ENCODE measurements at places on chromosomes 2 and 18.
A peak's percentile ranks its signal among the peaks of the same experiment; 100 is the strongest.

DNA sequence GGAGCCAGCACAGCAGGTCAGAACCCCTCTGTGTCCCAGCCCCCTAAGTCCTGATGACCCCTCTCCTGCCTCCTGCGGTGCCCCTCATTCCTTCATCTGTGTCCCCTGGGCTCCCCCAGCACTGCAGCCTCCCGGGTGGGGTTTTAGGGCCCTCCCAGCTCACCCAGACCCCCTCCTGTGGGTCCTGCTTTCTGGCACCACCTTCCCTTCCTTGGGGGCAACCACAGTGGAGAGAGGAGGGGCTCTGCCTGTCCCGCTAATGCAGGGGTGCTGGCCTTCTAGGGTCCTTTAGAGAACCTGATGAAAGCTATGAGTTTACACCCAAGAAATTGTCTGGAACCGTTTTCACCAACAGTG lies 42.7 kb upstream of the ALPP start:
- DNase-seq = no peak

- DNase-seq = no peak
Observed at GRCh38 chr2:199364153-199364552, 93.6 kb downstream of the SATB2 start.

- DNase-seq = no peak
Observed at GRCh38 chr2:112089375-112089774, 34.3 kb downstream of the TMEM87B start.

DNA sequence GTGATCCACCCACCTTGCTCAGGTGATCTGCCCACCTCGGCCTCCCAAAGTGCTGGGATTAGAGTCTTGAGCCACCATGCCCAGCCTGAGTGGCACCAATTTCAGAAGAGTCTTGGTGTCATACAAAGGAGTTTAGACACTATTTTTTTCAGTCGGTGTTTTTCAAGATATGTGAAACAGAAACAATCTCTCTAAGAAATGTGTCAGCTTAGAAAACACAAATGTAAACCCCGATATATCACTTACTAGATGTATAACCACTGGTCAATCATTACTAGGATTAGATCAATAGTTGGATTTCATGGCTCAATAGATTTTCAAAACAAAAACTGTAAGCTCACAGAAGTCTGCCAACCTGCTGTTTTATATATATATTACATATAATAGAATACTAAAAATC lies 67.2 kb upstream of the FRZB start:
- no peak for DNase-seq

GRCh38 chr18:23532848-23533247 lies 29.5 kb downstream of the RMC1 start:
- no peak for DNase-seq

DNA sequence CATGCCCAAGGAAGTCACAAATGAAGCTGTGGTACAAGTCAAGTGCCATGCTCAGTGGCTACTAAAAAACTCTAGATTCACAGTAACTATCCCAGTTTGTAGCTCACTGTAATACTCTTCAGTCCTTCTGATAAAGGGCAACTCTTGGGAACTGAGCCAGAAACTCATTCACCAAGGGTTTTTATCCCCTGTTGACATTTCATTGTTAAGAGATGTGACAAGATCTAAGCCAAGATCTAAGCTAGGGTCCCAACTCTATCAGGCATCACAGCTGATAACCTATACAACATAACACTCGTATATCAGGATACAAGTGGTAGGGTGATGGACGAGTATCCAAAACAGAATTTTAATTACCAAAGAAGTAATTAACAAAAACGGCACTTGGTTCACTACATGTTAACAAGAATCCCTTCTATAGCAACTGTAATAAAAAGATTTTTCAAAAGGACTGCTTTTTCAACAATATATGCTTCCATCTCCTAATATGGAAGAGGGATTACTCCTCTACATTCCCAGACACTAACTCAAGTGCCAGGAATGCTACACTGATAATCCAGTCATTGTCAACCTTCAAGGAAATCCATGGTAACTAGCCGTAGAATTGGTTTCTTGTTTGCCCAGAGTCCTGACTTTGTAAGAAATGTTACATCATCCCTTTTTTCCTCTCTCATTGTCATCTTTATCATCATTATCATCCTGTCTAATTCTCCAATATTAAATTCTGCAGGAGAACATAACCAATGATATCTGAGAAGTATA lies 111.7 kb downstream of the CDH2 start:
- DNase-seq = no peak

DNA sequence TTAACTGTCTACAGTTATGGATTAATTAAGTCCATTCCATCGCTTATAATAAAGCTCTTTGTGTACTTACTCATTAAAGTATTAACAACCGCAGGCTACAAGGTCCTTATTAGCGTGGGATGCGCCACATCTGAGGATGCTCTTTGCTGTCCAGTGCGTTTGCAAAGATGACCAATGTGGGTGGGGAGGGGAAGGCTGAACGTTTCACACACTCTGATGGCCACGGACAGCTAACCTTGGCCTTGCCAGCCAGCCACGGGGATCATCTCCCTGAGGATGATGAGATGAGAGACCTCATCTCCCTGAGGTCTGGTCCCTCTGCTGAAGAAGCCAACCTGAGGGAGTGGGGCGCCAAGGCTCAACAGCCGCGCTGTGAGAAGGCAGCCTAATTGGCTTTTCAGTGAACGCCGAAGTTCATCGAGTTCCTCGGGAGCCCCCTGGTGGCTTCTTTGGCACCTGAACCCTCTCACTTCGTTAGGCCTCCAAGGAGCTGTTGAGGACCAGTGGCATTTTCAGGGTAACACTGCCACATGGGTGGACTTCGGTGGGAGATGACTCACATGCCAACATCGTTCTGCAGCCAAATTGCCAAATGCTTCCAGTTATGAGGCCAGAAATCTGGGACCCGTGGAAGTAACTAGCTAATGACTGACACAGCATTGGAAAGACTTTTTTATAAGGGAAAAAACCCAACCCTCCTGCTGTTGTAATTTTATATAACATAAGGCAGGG lies 69.3 kb upstream of the SEC11C start:
- DNase-seq = peak; percentile 78

GRCh38 chr2:229270551-229271410 lies at the start of gene PID1:
PID1 (minus strand) TSS chr2:229271287; CDS start chr2:229271043, 244 bp downstream.
- DNase-seq = no peak

DNA sequence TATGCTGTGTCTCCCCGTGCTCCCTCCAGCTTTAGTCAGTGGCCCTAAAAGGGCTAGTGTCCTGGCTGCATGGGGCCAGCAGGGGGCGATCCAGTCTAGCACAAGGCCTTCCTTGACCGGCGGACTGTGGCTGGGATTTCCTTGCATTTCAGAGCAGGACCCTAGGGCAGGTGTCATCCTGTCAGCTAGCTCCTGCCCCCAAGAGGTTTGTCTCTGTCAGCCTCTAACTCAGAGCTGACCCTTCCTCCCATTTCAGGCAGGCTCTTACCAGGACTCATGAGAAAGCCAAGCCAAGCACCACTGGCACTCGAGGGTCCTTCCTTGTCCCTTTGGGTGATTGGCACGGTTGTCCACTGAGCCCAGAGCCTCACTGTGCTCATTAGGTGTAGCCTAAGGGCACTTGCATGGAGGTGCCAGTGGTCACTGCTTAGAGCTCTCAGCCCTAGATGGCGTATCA lies 140.3 kb downstream of the RPIA start:
- peak; percentile 70 for DNase-seq

DNA sequence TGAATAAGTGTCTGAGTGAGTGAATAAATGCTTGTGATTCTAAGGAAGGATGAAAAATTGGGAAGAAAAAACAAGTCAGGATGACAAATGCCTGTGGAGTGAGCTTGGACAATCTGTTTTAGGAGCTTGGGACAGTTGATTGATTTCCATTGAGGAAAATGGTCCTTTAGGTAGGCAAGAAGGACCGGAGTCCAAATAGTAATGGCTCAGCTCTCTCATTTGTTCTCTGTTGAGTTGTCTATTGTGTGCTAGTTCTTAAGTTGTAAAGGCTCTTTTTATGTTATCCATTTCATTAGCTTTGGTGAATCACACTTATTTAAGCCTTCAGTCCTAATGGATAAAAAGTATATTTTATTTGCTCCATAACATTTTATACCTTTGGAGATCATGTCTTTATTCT lies 31.9 kb downstream of the FAM171B start:
- DNase-seq = no peak

GRCh38 chr2:208315081-208315788 lies 49.2 kb downstream of the PIKFYVE start:
- no peak for DNase-seq

DNA sequence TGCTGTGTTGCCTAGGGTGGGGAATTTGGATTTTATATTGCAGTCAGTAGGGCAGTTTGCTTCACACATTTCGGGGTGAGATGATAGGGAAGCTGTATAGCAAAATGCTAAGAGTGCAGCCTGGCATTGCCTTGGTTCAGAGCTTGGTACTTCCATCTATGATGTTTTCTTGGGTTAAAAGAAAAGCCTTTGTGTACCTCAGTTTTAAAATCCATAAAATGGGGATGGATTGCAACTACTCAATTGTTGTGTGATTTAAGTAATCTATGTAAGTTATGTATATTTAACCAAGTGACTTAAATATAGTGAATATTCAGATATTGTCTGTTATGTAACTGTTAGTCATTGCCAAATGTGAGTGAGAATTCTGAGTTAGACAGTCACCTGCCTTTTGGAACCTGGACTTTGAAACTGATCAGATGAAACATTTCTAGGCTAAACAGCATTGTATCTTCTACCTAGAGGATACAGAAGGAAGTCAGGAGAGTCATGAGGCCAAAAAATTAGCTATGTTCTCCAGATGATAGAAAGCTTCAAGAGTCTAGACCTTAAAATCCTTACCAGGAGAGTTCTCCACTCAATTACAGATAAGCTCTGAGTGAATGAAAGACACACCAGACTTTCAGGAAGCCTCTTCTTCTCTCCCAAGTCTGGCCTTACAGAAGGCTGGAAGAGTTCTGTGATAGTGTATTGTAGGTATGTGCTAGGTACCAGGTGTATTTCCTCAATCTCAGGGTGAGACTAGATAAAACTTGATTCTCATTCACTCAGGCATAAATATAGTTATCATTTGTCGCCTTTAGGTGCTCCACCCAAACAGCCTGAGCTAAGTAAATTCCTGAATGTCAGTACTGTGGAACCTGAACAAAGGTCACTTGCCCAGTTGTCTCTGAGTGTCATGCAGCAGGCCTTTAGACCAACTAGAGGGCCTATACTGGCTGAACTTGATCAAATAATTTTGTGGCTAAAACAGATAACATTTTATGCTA lies 7.5 kb downstream of the RIOK3 start:
- no peak for DNase-seq

GRCh38 chr18:79970419-79971133 lies 6.1 kb downstream of the HSBP1L1 start:
- DNase-seq = no peak

GRCh38 chr18:76565238-76566173 lies 70.5 kb upstream of the ZNF516 start:
- peak; percentile 36 for DNase-seq

GRCh38 chr2:17581831-17582230 lies 41.3 kb downstream of the VSNL1 start:
- no peak for DNase-seq

GRCh38 chr2:240622531-240623235 lies 2.6 kb upstream of the GPR35 start:
- no peak for DNase-seq

GRCh38 chr2:104474716-104475115 lies 379.2 kb upstream of the POU3F3 start:
- no peak for DNase-seq

- DNase-seq = no peak
Observed at GRCh38 chr2:120261387-120262006, 8.8 kb downstream of the RALB start.

DNA sequence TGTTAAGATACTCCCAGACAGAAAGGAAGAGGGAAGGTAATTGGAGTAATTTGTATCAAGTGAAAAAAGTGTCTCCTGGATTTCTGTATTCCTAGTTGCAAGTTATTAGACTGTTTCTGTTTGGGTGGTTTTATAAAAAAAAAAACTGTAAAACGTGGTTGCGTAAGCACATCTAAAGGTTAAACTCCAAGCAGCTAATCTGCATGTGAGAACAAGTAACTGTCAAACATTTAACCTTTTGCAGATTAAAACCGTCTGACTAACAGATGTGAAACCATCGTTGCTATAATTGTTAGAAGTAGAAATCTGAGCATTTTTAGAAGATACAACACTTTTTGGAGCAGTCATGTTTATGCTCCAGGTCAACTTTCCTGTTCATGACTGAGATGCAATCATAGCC lies 72.3 kb downstream of the AFF3 start:
- no peak for DNase-seq

- no peak for DNase-seq
Observed at GRCh38 chr2:15511686-15512085, 49.4 kb downstream of the NBAS start.

All from NT2/D1 (cell line).